ENCODE measurements at places on chromosomes 3 and 15.

DNA sequence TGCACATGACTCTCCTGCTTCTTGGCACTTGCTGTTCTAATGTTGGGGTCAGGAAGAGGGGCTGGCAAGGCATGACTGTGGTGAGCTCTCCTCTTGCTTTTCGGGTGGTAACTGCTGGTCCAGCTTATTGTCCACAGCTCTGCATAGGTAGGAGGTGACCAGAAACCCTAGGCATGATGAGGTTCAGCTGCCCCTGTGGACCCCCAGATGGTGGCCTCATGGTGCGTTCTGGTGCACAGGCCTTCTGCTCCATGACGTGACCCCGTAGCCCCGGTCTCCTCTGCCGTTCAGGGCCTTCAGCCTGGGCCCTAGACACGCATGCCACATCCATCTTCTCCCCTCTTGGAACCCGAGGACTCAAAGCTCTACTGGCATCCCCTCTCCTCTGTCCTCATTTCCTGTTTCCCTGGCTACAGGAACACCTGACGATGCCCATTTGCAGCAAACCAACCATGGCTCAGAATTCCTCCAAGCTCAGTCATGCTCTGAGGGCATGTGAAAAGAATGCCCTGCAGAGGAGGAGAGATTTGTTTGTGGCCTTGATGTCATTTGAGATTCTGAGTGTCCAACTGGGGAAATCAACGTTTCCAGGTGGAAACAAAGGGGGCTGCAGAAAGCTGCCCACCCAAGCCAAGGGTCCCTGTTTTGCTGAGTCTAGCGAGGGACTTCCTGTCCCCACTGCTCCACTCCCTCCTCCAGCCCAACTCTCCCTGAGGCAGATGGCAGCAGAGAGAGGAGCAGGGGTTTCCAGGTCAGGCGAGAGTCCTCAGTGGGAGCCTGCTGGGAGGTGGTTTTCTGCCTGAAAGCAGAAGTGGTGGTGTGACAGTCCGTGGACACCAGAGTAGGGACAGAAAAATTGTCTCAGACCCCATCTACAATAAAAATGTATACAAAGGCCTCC is 198.7 kb upstream of the LYSMD4 start:
- DNase-seq, result no peak

- no peak for DNase-seq
Observed at GRCh38 chr3:34107669-34108068, 309.2 kb downstream of the PDCD6IP start.

- no peak for DNase-seq
Observed at GRCh38 chr15:83626171-83626802, 27.6 kb upstream of the ADAMTSL3 start.

DNA sequence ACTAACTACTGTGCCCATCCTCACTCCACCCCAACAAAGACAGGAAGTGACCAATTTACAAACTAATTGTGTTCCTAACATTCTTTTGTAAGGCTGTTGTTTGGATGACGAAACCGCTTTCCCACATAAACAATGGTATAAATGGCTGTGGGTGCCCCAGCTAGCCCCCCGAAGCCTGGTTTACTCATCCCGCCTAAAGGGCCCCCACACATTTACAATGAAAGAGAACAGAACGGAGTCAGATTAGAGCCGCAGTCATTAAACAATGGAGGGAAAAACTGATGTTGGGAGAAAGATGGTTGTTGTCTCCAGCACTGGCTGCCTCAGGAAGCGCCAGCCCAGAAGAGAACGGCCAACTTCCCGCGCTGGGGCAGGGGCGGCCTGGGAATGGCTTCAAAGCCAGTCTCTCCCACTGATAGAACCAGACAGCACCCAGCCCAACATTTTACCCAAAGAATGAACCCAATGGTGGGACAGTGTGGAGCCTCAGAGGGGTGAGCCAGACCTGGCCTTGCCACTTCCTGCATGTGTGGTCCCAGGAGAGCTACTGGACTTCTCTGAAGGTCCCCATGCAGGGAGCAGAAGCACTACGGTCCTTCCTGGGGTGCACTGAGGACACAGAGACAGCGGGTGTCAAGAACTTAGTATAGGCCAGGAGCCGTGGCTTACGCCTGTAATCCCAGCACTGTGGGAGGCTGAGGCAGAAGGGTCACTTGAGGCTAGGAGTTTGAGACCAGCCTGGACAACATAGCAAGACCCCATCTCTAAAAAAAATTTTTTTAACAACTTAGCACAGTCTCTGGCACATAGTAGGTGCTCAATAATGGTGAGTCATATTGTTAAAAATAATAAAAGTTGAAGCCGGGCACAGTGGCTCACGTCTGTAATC is 75.8 kb upstream of the GATA2 start:
- DNase-seq, result no peak

DNA sequence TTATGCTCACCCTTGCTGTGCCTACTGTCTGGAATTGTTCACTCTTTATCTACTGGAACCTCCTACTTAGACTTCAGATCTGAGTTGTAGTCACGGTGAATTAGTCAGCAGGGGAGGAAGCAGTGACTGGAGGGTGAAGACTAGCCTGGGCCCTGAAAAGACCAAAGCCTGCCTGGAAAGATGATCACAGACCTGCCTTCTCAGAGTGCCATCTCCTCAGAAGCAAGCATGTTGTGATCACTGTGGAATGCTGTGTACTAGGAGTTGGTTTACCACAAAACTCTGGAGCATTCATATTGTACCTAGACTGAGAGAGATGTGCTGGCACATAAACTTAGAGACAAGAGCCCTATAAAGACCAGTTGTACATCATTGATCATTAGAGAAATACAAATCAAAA is 100.7 kb upstream of the SCN10A start:
- no peak for DNase-seq

DNA sequence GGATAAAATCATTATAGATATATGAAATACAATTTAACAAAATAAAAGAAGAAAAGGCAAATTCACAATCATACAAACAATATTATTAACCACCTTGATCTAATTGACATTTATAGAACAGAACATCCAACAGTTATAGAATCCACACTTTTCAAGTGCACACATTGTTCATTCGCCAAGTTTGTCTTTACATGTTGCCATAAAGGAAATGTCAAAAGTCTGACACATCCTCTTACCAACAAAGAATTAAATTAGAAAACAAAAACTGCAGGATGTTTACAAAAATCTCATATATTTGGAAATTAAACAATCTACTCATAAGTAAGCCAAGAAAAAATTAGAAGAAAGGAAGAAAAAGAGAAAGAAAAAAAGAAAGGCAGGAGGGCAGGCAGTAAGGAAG is 909.2 kb upstream of the EPHA6 start:
- DNase-seq, result no peak

DNA sequence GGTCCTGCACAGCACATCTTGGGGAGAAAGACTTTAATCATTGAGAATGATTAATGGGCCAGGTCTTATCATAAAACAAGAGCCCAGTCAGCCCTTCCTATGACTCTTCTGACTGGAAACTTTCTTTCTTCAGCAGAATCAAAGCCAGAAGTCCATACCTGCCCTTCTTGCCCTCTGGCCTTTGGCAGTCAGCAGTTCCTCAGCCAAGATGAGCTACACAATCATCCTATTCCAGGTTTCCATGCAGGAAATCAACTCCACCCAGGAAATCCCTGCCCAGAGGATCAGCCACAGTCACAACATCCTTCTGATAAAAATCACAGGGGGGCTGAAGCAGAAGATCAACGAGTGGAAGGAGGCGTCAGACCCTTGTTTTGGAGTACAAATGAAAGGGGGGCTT is 26.9 kb downstream of the ZNF589 start:
- no peak for DNase-seq

GRCh38 chr3:40099871-40100270 is 209.6 kb upstream of the EIF1B start:
- DNase-seq, result no peak

DNA sequence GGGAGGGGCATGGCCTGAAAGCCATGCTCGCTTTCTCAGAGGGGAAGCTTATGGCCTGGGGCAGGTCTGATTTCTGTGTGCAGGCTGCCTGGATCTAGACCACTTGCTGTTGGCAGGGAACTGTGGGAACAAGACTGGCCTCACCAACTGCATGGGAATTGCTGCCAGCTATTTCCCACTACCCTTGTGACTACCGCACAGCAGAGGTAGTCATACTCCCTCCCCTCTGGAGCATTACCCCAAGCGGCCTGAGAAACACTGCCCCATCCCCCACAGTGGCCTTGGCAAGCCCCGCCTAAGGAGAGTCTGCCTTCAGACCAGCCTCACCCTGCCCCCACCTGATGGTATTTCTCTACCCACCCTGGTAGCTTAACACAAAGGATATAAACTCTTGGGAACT is 199.4 kb upstream of the CADM2 start:
- DNase-seq, result no peak

GRCh38 chr3:153291059-153291685 is 129.1 kb downstream of the RAP2B start:
- DNase-seq, result no peak

DNA sequence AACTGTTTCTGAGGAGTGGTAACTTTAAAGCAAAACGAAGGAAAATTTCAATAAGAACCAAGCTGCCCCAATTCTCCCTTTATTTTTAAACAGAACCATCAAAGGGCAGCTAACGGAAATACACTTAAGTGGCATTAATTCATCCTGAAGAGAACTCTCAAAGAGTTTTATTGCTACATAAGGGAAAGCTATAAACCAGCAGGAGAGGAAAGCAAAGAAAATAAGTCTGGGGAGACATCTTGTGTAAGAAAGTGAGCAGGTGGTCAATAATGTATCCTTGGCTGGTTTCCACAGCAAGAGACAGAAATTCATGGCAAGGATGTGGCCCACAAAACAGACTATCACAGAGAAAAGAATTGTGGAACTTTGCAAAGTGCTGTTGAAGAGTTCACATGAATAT is 40.0 kb upstream of the CMSS1 start:
- DNase-seq, result no peak

DNA sequence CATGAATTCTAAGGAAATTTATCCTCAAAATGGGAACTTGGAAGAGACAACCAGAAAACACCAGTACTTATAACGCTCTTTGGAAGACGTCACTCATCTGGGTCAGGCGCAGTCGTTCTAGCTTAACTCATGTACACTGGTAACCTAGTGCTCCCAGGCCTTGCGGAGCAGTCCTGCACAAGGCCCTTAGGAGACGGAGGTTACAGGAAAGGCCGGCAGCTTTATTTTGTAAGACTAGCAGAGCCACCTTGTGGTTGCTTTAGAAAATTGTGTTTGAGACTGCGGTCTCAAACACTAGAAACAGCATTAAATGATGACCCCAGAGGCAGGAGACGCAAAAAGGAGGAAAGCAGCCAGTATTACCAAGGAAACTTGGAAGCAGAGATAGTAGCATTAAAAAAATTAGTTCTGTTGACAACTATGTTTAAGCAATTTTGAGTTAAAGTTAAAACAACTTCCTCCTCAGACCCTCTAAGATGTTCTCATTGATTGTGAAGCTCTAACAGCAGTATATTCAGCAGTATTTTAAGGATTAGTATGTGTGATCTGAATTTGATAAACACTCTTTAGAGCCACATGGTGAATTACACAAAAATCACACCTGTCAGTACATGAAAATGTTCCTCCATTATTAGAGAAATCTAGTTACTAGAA is 141.9 kb upstream of the C2CD4B start:
- no peak for DNase-seq

- DNase-seq, result no peak
Observed at GRCh38 chr3:4984511-4984864, 5.3 kb downstream of the BHLHE40 start.

DNA sequence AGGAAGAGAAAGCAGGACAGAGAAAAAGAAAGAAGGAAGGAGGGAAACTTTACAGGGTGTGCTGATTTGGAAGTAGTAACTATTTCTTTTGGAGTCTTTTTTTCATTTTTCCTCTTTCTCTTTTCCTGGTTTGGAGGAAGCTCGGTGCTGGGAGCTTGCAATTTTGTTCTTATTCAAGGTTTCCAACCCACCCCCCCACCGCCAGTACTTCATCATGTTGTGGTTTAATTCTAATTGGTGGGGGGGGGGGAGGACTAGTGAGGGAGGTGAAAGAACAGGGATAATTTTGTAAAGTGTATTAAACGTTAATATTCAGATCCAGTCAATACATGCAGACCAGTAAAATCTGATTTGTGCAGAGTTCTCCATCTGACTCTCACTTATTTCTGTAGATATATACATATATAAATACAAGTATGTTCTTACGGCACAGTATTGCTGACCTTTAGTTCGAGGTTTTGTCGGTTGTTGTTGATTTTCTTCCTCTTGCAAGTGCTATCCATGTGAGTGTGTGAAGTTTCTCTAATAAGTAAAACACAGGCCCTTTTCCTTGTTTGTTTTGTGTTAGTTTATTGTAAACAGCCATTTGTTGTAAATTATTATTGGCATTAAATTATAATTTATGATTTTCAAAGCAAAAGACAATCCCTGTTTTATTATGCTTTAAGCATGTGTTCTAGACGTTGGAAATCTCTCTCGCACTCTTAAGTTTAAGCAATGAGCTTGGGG is 9.3 kb downstream of the NR2F2 start:
- DNase-seq, result no peak

DNA sequence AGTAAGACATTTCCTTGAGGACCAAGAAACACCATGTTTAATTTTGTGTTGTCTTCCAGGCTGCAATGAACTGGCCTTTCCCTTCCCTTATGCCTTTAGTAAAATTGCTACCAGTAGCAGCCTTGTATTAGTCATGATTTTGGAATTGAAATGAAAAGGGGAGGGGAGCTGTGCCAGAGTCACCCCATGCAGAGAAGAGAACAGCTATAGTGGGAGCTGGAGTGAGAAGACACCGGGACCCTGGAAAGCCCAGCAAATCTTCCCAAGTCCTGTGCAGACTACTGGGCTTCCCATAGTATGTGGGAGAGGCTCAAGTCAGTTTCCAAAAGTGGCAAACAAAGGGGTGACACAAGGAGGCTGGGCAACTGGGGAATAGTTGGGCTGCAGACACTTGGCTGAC is 178.5 kb downstream of the NR1D2 start:
- no peak for DNase-seq
